ENCODE measurements at places on chromosomes 2 and 18. TPM values are rescaled to one million over a fixed set of nuclear protein-coding genes. Genes with fewer than 3 reads are reported as not detected.

Gene TXNDC9
- 35.8 TPM for total RNA-seq

Gene RND3
- total RNA-seq: 165 TPM

DNA sequence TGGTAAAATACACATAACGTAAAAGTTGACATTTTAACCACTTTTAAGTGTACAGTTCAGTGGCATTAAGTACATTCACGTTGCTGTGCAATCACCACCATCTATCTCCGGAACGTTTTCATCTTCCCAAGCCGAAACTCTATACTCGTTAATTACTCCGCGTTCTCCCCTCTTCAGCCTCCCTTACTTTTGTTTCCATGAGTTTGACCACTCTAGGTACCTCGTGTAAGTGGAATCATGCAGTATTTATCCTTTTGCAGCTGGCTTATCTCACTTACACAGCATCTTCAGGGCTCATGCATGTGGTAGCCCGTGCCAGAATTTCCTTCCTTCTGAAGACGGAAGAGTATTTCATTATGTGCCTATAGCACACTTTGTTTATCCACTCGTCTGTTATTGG lies 225.2 kb downstream of the SLC4A3 start:
- no peak for ATAC-seq

GRCh38 chr18:2547477-2548087 lies 23.7 kb downstream of the METTL4 start:
- peak; percentile 55 for ATAC-seq

- no peak for ATAC-seq
Observed at GRCh38 chr2:186910996-186911395, 62.0 kb upstream of the ZSWIM2 start.

DNA sequence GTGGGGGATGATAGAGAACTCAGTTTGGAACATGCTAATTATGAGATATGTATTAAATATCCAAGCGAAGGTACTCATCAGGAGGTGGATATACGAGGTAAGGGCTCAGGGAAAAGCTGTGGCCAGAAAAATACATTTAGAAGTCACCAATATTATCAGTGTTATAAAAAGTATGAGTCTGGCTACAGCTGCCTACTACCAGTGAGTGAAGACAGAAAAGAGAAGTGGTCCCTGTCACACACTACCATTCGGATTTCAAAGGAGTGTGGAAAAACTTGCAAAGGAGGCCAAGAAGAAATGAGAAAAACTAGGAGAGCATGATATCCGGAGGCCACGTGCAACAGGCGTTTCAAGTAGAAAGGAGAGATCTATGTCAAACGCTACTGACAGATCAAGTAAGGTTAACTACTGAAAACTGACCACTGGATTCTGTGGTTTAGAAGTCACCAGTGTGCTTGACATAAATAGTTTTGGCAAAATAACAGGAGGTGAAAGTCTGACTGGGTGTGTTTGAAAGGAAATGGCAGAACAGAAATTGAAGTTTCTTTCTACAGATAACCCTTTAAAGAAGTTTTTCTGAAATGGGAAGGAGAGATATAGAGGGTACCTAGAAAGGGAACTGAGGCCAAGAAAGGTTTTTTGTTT lies 118.7 kb upstream of the DNMT3A start:
- ATAC-seq: no peak

GRCh38 chr18:33355263-33355662 lies 85.3 kb downstream of the CCDC178 start:
- ATAC-seq: no peak

DNA sequence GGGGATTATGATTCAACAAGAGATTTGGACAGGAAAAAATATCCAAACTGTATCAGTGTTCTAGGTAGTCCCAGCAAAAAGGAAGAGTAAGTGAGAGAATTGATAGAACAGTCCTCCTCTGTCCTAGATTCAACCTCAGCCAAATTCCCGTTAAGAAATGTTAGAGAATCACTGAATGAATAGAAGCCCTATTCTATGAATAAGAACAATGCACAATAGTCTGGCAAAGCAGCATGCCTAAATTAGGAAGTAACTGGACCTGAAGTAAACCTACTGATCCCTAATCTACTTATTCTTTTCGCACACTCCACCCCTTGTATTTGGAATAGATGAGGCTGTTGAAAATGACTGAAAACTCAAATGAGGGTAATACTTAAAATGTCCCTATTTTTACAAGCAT lies 1665.5 kb downstream of the LRP1B start:
- no peak for ATAC-seq

DNA sequence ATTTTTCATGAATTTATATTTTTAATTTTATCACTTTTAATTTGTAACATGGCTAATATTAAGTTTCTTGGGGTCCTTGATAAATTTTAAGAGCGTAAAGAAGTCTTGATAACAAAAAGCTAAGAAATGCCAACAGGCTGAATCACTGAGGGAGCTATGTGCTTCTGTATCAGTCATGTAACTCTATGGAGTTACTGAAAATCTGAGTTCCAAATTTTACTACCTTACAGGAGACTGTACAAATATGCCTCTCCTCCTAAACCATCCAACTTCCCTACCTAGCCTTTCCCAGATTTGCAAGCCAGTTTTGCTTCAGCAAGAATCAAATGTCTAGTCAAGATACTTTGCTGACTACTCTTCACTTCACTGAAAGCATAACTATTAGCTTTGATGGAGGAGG lies 35.7 kb downstream of the FEZ2 start:
- no peak for ATAC-seq

GRCh38 chr2:121034551-121034950 lies 250.5 kb downstream of the TFCP2L1 start:
- no peak for ATAC-seq

- peak; percentile 37 for ATAC-seq
Observed at GRCh38 chr18:3624935-3625741, 175.2 kb downstream of the TGIF1 start.

DNA sequence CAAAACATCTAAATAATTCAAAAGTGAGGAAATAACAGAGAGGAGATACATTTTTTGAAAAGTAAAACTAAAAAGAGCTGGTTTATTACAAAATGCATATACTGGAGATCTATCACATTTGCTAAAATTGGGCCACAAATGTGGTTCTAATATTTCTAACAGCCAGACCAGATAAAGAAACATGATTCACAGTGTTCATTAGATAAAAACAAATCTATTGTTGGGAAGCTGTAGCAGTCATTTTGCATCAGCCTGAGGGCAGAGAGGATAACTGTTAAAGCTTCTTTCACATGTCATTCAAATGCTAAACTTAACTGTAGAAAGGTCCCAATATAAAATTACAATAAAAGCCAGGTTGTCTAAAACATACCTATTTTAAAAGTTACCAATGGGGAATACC lies 148.3 kb downstream of the GULP1 start:
- ATAC-seq: no peak

DNA sequence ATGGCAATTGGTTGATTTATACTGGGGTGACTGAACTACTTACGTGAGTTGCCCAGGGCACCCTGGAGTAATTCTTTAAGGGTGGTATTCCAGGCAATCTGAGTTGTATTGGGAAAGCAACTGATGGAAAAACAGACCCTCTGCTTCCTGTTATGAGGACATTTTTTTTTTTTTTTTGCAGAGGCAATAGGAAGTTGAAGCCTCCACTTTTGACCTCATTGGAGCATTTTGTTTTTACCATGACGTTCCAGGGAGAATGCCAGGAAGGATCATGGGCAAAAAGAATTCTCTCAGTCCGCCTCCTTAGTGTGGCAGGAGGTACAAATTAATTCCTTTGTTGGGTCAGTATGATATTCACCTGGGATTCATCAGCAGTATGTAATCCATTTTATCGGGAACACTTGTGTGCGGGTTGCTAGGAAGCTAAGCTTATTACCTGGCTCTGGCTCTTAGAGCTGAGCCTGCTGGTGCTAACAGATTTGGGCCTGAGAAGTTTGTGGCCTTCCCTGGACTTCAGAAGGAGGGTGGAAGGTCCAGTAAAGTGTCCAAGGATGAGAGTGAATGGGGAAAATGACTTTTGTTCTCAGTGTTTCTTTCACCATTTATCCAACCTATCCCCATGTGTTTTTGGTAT lies 272.9 kb upstream of the EPAS1 start:
- ATAC-seq: no peak

Data from motor neuron (in vitro differentiated cells).